Sigmoid colon (tissue), 7 donors: ENCODE measurements at places on chromosomes 11 and 22. TPM values are rescaled to one million over a fixed set of nuclear protein-coding genes. Genes with fewer than 3 reads are reported as not detected.
A peak's percentile ranks its signal among the peaks of the same experiment; 100 is the strongest.

DNA sequence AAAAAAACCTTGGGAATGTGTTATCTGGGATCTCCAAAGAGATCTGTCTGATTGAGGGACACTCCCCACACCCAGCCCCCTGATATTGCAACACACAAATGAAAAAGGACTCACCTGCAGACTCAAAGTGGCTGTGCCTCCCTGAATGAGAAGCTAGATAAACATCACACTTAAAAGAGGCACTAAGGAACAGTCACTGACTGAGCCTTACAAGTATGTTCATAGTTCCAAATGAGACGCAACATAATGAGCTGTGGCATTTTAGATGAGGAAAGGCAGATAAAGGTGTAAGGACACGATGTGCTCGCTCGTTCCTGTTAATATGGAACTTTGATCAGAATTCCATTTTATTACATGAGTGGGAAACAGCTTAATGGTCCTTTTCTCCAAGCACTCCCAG, 21.0 kb upstream of the CFAP300 start:
- DNase-seq = no peak

DNA sequence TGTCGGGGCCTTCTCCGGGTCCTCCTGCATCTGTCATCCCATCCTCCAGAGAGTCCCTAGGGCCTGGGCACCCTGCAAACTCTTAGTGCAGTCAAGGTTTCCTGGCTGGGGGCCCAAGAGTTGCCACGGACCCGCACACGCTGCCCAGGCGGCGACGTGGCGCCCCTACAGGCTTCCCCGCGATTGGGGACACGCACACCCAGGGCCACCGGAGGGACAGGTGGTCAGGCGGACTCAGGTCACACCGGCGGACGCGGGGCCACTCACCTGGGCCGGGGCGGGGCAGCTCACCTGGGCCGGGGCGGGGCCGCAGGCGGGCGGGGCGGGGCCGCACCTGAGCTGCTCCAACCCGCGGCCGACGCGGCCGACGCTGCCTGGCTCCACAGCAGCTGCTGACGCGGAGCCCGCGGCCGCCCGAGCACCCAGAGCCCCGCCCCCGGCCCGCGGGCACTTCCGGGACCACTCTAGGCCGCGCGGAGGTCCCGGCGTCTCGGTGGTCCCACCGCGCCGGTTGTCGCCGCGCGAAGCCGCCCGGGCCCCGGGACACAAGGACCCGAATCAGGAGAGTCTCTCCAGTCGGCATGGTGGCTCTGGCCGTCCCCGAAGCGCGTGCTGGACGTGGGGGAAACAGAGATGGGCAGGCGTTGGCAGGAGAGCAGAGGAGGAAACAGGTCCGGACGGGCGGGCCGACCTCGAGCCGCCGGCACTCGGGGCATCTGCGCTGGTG, at the start of gene ZNF70:
ZNF70 (minus strand) TSS at position 399 of the 727 bp plus-strand sequence. CDS start 5,972 bp downstream, outside the sequence.
- DNase-seq = peak; percentile 93

DNA sequence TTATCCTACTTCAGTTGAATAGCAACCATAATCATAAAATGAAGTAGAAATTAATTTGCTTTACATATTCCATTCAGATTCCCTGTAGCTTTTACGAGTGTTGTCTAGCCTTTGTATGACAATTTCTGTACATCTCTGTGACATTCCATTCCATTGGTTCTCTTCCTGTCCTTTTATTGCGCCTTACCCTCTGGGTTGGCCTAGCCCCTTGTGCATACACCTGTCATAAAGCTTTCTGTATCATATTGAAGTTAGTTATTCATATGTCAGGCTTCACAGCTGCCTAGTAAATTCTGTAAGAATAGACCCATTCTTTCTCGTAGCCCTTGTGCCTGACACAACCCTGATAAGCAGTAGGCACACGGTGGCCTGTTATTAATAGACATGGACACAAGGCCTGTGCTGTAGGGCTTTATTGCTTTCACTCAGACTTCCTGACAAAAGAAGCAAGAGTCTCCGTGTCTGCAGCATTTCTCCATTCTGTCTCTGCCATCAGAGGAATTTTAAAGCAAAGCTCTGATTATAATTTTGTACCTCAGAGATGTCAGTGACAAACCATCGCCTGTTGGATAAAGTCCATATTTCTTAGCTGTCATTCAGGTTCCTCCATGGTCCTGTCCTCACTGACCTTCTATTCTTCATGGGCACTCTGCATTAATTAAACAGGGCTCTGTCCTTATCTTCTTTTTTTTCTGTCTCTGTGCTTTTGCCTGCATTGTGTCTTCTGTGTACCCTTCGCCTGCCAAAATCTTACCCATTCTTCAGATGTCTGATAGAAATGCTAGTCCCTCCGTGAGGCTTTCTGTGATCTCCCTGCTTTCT, 49.4 kb downstream of the BID start:
- DNase-seq = no peak

- DNase-seq = peak; percentile 19
Observed at GRCh38 chr22:36729321-36729720, 25.8 kb upstream of the CACNG2 start.

GRCh38 chr11:69922015-69922595, 102.9 kb upstream of the FGF3 start:
- no peak for DNase-seq

DNA sequence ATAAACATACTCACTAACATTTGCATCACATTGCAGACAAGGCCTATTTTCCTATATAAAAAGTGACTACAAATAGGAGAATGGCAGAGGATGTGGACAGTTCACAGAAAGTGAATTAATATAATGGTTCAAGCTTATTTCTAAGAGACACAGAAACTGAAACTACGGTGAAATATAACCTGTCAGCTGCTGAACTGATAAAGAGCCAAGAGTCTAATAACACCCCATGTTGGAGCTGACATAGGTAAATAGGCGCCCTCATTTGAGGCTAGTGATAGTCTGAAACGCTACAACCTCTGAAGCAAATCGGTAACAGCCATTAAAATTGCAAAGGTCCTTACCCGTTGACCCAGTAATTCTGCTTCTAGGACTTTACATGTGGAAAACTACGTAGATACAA, 14.0 kb downstream of the AP1B1 start:
- no peak for DNase-seq

DNA sequence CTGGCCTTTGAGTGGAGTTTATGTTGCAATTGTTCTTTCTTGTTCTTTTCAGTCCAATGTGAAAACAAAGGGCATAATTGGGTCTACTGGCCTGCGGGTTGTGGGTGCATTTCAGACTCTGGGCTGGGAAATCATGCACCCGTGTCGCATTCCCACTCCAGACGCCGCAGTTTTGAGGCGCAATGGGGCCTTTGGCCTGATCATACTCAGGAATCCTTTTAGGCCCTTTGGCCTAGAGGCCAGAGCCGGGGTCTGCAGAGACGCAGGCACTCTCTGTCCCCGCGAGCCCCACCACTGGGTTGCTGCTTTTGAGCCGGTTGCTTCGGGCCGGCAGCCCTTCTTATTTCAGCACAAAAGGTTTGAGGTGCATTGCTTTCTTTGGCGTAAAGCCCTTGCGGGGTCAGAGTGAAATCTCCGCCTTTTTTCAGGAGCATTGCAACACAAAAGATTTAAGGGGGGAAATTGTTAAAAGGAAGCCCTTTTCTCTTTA, 48.4 kb upstream of the DBX1 start:
- DNase-seq = no peak

- DNase-seq = no peak
Observed at GRCh38 chr11:117002639-117003299, 95.5 kb downstream of the SIK3 start.

GRCh38 chr11:45266676-45267020, 19.5 kb downstream of the SYT13 start:
- DNase-seq = no peak

- DNase-seq = no peak
Observed at GRCh38 chr22:31148488-31148887, 8.2 kb upstream of the PLA2G3 start.

DNA sequence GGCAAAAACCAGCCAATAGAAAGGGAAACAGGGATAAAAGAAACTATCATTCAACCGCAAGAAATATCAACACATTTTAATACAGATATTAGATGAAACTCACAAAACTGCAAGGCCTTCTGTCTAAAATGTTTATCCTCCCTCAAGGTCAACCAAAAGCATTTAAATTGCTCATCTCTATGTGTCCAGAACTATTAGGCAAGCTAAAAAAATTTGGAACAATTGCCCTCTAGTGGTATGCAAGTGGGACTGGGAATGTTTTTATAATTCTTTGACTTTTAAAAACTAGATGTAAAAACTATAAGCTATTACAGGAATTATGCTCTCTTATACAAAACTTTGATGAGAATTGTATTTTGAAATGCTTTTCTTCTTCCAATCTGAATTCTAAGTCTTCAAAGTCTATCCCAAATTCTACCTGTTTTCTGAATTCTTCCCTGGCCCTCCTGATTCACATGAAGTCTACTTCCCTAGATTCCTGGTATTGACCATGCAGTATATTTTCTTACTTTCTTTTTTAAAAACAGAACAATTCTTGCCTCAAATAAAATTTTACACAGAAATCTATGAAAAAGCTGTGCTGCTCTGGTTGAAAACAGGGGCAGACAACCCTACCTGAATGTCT, 4.9 kb downstream of the CWC15 start:
- DNase-seq = no peak

DNA sequence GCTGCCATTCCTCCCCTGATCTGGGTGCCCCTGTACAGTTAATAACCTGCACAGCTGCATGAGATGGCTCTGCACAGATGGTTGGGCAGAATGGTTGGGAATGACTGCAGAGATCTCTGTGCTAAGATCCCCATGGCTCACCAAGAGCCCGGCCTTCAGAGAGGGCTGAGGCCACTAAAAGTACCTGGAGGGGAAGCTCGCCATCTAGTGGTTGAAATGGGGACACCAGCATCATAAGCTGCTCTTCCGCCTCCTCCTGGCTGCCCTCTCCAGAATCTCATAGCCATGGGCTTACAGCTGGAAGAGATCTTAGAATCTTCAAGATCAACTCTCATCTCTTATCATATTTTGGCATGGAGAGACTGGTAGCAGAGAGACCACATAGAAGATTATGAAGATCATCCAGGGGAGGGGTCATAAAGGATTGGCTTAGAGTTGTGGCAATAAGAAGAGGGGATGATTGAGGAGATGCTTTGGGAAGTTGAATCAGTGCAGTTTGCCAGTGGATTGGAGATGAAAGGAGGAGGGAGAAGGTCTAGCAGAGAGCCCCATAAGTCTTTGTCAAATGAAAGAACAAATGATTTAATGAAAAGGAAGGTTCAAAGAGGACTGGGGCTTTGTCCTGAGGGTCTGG, 22.0 kb upstream of the TLCD5 start:
- peak; percentile 79 for DNase-seq

DNA sequence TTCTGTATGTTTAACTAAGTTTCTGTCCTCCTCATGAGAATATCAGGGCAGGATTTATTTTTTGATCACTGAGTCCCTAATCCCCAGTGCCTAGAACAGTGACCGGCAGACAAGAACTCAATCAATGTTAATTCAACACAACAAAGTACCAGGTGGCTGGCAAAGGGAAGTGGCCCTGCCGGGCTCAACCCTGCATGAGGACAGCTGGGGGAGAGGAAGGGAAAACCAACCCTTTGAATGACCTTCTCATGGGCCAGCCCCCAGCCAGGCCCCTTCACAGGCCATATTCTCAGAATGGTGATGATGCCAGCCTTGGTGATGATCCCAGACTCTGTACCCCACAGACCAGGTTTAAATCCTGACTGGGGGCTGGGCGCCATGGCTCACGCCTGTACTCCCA, 1.4 kb upstream of the MFNG start:
- DNase-seq = no peak

DNA sequence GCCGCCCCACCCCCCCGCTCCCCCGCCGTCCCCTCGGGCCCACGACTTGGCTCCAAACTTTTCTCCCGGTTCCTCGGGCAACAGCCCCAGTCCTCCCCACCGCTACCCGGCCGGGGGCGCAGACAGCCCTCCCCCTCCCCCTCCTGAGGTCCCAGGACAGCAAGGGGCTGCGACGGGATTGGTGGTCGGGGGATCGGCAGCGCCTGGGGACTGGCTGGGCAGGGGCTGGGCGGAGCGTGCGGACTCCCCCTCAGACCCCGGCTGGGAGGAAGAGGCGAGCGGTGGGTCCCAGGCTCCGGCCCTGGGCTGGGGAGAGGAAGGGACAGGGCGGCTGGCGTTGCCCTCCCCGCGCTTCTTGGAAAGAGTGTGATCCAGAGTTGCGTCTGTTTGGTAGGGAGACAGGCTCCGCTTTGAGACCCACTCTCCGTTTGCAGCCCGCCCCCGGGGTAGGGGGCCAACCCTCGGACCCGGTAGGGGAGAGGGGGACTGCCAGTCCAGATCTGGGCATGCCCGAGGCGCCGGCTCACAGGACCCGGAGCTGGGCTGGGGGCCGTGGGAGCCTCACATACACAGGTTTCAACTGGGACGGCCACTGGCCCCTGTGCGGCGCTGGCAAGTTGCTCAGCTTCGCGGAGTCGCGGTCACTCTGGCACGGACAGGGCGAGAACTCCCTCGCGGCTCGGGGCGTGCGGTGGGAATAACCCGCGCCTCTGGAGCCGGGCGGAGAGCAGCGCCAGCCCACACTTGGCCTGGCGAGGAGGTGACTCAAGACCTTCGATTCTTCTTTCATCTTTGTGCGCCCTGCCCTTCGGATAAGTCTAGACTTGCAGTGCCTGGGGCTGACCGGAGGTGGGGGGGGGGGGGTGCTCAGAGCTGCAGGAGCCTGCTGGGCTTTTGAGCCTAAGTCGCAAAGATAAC, 999 bp downstream of the TSKU start:
- DNase-seq = peak; percentile 81

DNA sequence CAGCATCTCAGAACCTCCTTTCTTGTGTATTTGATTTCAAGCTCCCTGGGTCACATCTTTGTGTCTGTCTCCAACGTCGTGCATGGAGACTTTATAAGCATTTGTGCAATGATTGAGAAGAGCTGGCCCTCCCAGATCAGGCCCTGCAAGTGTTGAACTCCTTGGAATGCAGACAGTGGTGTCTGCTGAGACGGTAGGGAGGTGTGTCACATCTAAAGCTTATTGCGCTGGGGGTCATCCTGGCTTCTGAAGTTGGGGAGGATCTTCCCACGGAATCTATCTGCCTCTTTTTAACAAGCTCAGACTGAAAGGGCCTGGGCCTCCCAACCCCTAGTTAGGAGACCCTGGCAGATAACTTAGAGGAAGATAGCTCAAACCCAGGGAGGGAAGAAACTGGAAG, 6.7 kb downstream of the APLNR start:
- no peak for DNase-seq

Gene DNHD1
- total RNA-seq = 29.9 TPM

Gene SLC22A9
- total RNA-seq = not detected

Gene FAM180B
- 1.4 TPM for total RNA-seq

Gene MS4A12
- not detected for total RNA-seq

Gene KRTAP5-4
- not detected for total RNA-seq

Gene PHF21B
- not detected for total RNA-seq

Gene SERHL2
- 2.8 TPM for total RNA-seq
